ENCODE measurements at places on chromosomes 1 and 21.

- no peak for DNase-seq
Measured at GRCh38 chr1:22363403-22364325, 88.0 kb upstream of the ZBTB40 start.

- no peak for DNase-seq
Measured at GRCh38 chr1:17031436-17031835, 19.7 kb upstream of the ATP13A2 start.

DNA sequence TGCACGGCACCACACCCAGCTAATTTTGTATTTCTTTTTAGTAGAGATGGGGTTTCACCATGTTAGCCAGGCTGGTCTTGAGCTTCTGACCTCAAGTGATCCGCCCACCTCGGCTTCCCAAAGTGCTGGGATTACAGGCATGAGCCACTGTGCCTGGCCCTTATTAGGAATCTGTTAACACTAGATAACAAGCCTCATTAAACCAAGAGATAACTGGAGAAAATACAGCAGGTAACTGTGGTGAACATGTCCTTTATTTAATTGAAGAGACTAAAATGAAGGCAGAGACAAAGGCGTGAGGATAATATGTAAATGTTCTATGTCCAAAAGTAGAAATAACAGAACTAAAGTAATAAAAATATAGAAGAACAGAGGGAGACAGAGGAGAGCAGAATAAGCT, 71.8 kb upstream of the DNAJC6 start:
- DNase-seq: no peak

- DNase-seq: no peak
Measured at GRCh38 chr1:168019407-168019806, 82.5 kb upstream of the MPC2 start.

- DNase-seq: no peak
Measured at GRCh38 chr1:87506147-87506546, 177.5 kb downstream of the LMO4 start.
